ENCODE measurements at places on chromosomes 3 and 15. TPM values are rescaled to one million over a fixed set of nuclear protein-coding genes. Genes with fewer than 3 reads are reported as not detected.

NDN gene
- polyA plus RNA-seq = 582 TPM

RHOV gene
- 2.8 TPM for polyA plus RNA-seq

CACNA2D3 gene
- 26.2 TPM for polyA plus RNA-seq

ZDHHC19 gene
- 3.8 TPM for polyA plus RNA-seq

CDC25A gene
- 9.8 TPM for polyA plus RNA-seq

GOLGA8G gene
- polyA plus RNA-seq = not detected

SLC35A5 gene
- polyA plus RNA-seq = 100 TPM
